ENCODE measurements at places on chromosomes 16 and 17. TPM values are rescaled to one million over a fixed set of nuclear protein-coding genes. Genes with fewer than 3 reads are reported as not detected.

The CES4A gene
- 2.3 TPM for total RNA-seq

The KRTAP4-1 gene
- total RNA-seq, result 0.22 TPM

The C16orf96 gene
- 0.03 TPM for total RNA-seq

The RPH3AL gene
- 27.5 TPM for total RNA-seq

The CDH13 gene
- not detected for total RNA-seq

Measured in A549 treated with GW870086 at 1 μM for 4 hours (cell line).